ENCODE measurements at places on chromosomes 6 and 20.

GRCh38 chr6:139533573-139534471, 159.4 kb upstream of the CITED2 start:
- DNase-seq, result peak; percentile 74

DNA sequence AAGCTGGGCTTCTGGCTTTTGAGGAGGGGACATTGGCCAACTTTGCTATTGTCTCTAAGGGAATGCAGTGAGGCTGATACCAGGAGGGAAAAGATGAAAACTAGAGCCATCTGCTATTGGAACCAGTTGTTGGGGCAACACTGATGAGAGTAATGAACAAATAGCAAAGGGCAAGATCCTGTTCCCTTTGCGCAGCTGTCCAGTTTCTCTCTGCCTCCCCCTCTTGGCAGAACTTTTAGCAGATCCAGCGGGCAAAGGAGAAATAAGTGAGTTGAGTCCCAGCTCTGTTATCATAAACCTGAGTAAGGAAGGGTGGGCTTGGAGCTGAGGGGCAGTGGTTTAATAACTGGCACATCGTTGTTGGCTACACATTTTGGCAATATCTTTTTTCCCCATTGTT, 126.8 kb downstream of the AKAP7 start:
- no peak for DNase-seq

DNA sequence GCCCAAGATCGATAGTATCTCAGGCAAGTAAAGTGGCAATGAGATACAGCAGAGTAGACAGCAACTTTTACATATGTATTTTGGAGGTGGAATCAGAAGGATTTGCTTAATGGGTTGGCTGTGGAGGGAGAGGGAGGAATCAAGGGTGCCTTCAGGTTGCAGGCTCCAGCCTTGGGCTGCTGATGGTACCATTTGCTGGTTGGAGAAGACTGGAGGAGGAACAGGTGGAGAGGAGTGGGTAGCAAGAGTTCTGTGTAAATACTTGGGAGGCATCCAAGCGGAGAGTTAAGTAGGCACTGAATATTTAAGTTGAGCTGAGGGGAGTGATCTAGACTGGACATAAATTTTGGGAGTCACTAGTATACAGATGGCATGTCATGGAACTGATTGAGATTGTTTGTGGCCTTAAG, 5.2 kb downstream of the BICRAL start:
- no peak for DNase-seq

DNA sequence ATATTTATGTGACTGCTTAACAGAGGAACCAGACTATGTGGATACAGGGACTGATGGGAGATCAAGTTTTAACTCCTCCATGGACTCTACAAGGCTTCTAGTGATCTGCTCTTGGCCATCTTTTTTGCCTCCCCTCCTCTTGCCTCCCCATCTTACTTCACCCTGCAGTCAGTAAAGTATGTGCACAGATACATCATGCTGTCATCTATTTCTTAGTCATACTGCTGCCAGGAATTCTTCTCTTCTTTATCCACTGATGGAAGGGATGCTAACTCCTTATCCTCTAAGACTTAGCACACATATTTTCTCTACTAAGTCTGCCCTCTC, 27.6 kb upstream of the FAM83C start:
- no peak for DNase-seq

- DNase-seq, result no peak
Measured at GRCh38 chr6:40169878-40170277, 235.6 kb upstream of the MOCS1 start.

GRCh38 chr20:5919626-5920544, 30.4 kb downstream of the TRMT6 start:
- no peak for DNase-seq

DNA sequence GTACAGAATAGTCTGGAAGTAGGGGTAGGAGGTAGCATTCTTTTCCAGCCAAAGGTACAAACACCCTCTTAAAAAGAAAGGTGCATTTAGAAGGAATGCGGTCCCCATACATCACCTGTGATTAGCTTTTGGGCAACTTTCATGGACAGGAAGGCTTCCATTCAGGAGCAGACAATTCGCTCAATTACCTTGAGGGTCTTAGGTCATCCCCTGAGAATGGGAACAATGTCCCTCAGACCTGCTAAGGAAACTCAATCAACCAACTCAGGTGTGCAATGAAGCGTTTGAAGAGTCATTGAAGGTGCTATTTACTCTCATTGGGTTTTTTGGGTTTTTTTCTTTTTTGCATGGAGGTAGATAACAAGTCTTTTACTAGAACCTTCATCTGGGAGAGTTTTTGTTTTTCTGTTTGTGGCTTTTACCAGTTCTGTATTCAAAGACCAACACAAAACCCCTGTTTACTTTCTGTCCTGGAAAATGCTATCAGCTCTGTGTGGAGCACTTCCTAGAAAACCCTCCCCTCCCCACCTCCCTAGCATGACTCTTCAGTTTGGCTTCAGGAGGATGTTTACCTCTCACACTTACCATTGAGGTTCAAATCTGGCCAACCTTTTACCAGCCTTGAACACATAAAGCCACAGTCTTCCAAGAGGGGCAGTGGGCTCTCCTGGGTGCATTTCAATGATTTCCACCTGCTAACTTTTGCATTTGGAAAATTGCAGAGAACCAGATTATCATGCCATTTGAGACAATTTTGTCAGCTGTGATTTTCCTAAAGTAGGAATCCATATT, 271.2 kb upstream of the PRDM1 start:
- no peak for DNase-seq

DNA sequence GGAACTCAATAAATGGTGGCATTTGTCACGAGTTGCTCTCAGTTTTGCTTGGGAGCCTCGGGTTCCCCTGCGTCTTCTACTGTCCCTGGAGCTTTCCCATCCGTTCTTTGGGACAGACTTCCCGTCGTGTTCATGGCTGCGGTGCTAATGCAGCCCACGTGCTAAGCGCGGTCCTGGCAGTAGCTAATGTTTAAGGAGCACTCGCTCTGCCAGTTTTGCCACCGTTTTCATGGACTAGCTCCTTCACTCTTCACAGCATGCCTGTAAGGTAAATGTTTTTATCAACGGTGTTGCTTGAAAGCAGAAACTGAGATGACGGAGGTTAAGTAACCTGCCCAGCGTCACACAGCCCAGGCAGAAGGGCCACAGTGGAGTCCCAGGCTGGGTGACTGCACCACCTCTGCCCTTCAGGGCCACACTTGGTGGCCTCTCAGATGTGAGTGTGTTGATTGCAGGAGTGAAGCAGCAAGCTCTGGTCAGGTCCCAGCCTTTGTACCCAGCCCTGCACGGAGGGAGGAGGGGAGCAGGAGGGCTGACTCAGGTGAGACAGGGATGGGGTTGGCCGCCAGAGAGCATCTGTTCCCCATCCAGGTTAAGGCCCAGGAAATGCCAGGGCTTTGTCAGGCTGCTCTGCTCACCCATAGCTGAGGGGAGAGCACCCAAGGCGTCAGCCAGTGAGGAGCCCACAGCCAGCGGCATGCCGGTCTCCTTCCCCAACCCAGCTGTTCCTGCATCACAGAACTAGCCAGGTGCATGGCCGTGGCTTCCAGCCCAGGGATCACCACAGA, 181.8 kb downstream of the ZMYND8 start:
- DNase-seq, result no peak

DNA sequence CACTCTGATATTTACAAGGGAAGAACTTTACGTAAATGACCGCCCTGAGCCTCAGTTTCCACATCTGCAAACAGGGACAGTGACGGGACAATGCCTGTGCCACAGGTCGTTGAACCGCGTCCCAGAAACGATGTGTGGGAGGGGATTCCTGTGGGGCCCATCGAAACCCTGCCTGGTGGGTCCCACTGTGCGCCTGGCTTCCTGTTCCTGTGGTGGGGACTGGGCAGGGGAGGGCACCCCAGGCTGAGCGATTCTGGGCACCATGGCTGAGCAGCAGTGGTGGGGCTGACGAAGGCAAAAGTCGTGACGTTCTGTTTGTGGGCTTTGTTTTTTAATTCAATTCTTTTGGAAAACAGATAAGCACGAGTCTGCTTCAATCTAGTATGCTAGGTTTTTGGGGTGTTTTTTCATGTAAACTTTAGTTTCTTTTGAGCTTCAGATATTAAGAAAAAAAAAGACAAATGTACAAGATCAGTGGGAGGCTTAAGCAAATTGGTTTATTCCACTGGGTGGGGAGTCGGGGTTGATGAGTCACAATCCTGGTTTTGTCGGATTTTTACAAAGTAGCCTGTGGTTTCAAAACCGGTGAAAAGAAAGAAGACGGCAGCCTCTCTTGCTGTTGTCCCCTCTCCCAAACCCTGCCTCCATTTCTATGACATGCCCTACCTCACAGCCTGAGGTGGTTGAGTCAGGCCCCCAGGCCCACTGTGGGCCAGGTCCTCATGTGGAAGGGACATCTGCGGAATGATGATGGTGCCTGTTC, 40.4 kb downstream of the GNAS-AS1 start:
- DNase-seq, result no peak
